ENCODE measurements at places on chromosomes 4 and X. TPM values are rescaled to one million over a fixed set of nuclear protein-coding genes. Genes with fewer than 3 reads are reported as not detected.
A peak's percentile ranks its signal among the peaks of the same experiment; 100 is the strongest.

DNA sequence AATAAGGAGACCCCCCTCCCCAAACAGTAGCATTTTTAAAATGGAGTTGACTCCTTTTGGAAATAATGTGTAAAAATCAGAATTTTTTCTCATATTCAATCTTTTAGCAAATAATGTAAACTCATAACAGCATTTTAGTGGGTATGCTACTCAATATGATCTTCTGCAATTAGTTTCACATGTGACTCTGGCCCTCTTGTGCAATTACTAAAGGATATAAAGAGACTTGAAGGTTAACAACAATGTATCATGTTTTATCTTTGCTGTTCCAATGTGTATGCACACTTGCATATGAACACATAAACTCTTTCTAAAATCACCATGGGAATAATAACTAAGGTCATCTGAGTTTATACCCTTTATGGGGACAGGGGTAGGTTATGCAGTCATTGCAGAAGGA, 39.9 kb upstream of the RXFP1 start:
- no peak for DNase-seq
- no peaks in the 10 kb centered on the region for H3K36me3 ChIP-seq
- no peak overlapping the region for H3K27ac ChIP-seq
- H3K4me3 ChIP-seq, result no peak overlapping the region

- H3K36me3 ChIP-seq, result no peaks in the 10 kb centered on the region
- peaks cover 3% of the 10 kb centered on the region for H3K27me3 ChIP-seq
- DNase-seq, result no peak
These were observed 31.2 kb downstream of the SLC2A9 start for GRCh38 chr4:9989918-9990635.

TAF7L gene
- 0.24 TPM for total RNA-seq

DNA sequence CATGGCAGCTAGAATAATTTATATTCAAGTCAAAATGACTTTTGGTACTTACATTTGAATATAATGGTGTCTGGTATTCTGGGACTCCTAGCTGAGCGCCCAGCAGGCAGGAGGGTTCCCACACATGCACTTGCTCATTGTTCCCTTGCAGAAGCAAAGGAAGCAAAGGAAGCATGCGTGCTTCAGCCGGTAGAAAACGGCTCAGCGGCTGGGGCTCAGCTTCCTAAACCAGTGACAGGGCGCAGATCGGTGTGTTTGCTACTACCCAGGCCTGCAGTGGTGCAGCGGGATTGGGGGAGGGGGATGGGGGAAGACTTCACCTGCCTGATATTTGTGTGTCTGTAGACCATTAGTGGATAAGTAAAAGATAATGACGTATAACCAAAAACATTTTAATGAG, 978.3 kb upstream of the TENM3 start:
- H3K27me3 ChIP-seq, result no peaks in the 10 kb centered on the region

SPIN4 gene
- 14.1 TPM for total RNA-seq

DNA sequence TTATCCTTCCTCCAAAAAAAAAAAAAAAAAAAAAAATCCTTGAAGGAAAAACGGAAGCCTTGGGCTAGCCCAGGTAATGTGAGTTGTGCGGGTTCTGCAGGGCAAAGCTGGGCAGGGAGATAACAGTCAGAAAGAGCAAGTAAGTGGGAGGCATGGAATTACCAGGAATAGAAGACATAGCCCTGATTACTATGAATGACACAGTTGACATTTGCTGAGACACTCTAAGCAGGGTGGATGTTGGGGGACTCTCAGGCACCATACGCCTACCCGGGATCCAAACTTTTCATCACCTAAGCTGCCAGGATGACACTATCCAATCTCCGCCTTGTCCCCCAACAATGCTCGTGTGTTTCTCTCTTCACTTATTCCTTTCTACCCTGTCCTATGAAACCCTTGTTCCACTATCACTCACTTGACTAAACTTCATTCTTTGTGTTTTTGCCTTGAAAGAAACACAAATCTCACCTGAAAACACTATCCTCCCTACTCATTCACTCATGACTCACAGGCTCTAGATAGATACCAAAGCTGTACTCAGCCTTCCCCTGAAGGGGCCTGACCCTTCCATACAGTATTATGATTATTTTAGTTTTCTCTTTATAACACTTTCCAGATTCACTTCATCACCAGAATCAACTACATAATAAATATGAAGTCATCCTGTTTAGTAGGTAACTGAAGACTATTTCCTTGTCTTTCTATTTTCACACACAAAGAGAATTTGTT, 158.4 kb downstream of the INPP4B start:
- H3K4me3 ChIP-seq, result no peak overlapping the region
- DNase-seq, result no peak
- H3K36me3 ChIP-seq, result no peaks in the 10 kb centered on the region
- no peaks in the 10 kb centered on the region for H3K27me3 ChIP-seq
- no peak overlapping the region for H3K27ac ChIP-seq

CCSER1 gene
- 4.1 TPM for total RNA-seq

CT47B1 gene
- not detected for total RNA-seq

DNA sequence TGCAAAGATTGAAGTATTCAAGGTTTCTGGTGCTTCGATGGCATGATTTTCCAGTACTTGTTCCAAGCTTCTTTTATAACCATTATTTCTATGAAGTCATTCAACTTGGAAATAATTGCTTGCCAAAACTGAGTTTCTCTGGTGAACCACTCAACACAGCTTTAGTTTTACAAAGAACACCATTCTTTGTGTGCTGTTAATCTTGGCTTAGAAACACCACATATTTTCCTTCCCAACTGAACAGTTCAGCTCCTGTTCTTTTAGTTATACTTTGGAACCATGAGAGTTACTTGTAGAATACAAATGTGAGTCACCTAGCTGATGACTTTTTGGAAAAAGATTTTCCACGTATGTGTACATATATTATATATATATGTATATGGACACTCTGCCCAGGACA, 32.7 kb downstream of the TMEM47 start:
- H3K4me3 ChIP-seq, result no peak overlapping the region
- no peaks in the 10 kb centered on the region for H3K4me1 ChIP-seq
- no peak overlapping the region for H3K27ac ChIP-seq
- no peak for DNase-seq

GRCh38 chr4:158282252-158282651, 72.0 kb downstream of the TMEM144 start:
- no peaks in the 10 kb centered on the region for H3K36me3 ChIP-seq
- H3K27me3 ChIP-seq, result no peaks in the 10 kb centered on the region
- H3K4me1 ChIP-seq, result peaks cover 4% of the 10 kb centered on the region
- no peak overlapping the region for H3K4me3 ChIP-seq
- no peak for DNase-seq

GRCh38 chr4:180665481-180665880, 1577.7 kb upstream of the TENM3 start:
- no peaks in the 10 kb centered on the region for H3K4me1 ChIP-seq
- H3K27me3 ChIP-seq, result no peaks in the 10 kb centered on the region
- H3K36me3 ChIP-seq, result no peaks in the 10 kb centered on the region
- no peak for DNase-seq

DNA sequence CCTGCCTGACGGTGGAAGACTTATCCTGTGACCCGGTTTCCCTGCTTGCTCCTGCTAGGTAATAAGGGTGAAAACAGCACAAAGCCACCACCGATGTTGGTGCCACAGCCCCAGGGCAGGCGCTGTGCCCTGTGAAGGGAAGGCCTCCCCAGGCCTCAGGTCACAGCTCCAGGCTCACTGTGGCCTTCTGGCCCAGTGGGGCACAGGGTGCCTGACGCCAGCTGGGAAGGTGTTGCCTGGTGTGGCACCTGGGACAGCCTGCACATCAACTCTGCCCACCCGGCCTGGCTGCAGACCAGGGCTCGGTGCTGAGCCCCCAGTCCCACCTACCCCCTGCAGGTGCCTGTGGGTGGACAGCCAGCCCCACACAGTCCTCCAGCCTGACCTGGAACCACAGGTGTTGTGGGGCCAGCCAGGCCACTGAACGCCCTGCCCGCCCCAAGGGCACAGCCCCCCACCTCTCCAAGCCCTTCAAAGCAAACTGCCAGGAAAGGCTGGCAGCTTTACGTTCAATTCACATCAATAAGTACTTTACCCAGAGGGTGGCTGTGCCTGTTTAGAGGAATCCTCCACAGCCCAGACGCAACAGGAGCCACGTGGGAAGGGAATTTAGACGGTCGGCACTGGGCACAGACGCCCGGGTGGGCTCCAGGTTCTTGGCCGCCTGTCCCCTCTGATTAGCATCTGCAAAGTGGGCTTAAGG, 54.3 kb downstream of the ZFYVE28 start:
- no peak overlapping the region for H3K4me3 ChIP-seq
- H3K4me1 ChIP-seq, result no peaks in the 10 kb centered on the region
- no peaks in the 10 kb centered on the region for H3K36me3 ChIP-seq
- no peak for DNase-seq
- peaks cover 5% of the 10 kb centered on the region for H3K27me3 ChIP-seq

- peak; percentile 19 for DNase-seq
- peaks cover 19% of the 10 kb centered on the region for H3K4me1 ChIP-seq
- no peaks in the 10 kb centered on the region for H3K27me3 ChIP-seq
- peak overlapping the region; percentile 44 for H3K27ac ChIP-seq
- H3K36me3 ChIP-seq, result no peaks in the 10 kb centered on the region
- H3K4me3 ChIP-seq, result no peak overlapping the region
These were observed 20.5 kb downstream of the PSMD10 start for GRCh38 chrX:108070891-108071290.

- peaks cover 21% of the 10 kb centered on the region for H3K27me3 ChIP-seq
- no peaks in the 10 kb centered on the region for H3K36me3 ChIP-seq
- no peak overlapping the region for H3K27ac ChIP-seq
- no peak for DNase-seq
- no peak overlapping the region for H3K4me3 ChIP-seq
These were observed 97.0 kb downstream of the ENPP6 start for GRCh38 chr4:184120549-184121127.

NUDT6 gene
- total RNA-seq, result 14.1 TPM

- DNase-seq, result peak; percentile 28
- peak overlapping the region; percentile 51 for H3K27ac ChIP-seq
- no peak overlapping the region for H3K4me3 ChIP-seq
- no peaks in the 10 kb centered on the region for H3K27me3 ChIP-seq
- H3K4me1 ChIP-seq, result peaks cover 14% of the 10 kb centered on the region
These were observed 34.1 kb downstream of the HTRA3 start for GRCh38 chr4:8303485-8304281.

- no peak overlapping the region for H3K27ac ChIP-seq
- H3K27me3 ChIP-seq, result no peaks in the 10 kb centered on the region
- H3K4me1 ChIP-seq, result no peaks in the 10 kb centered on the region
- H3K36me3 ChIP-seq, result no peaks in the 10 kb centered on the region
These were observed 87.6 kb upstream of the TSPAN7 start for GRCh38 chrX:38473701-38474100.

KIT gene
- total RNA-seq, result not detected

- peak within 1 kb of the TSS; percentile 96 for H3K27ac ChIP-seq
- peak within 1 kb of the TSS; percentile 98 for H3K4me3 ChIP-seq
- peaks cover 49% of the 10 kb centered on the region for H3K4me1 ChIP-seq
These were observed at the start of gene MSMO1 for GRCh38 chr4:165327211-165328100. MSMO1 (plus strand) TSS chr4:165327669; CDS start chr4:165333371, 5,702 bp downstream.

SORCS2 gene
- total RNA-seq, result 20.7 TPM

KIF4A gene
- 52.9 TPM for total RNA-seq

CLDN34 gene
- not detected for total RNA-seq

SATL1 gene
- not detected for total RNA-seq

- no peak overlapping the region for H3K27ac ChIP-seq
- no peak overlapping the region for H3K4me3 ChIP-seq
- no peaks in the 10 kb centered on the region for H3K4me1 ChIP-seq
- no peaks in the 10 kb centered on the region for H3K27me3 ChIP-seq
These were observed 65.3 kb upstream of the CCSER1 start for GRCh38 chr4:90061881-90062280.

GRCh38 chr4:147494301-147494700, 13.4 kb downstream of the EDNRA start:
- DNase-seq, result no peak
- no peaks in the 10 kb centered on the region for H3K27me3 ChIP-seq
- no peak overlapping the region for H3K27ac ChIP-seq
- no peak overlapping the region for H3K4me3 ChIP-seq
- H3K36me3 ChIP-seq, result no peaks in the 10 kb centered on the region
- H3K4me1 ChIP-seq, result peaks cover 10% of the 10 kb centered on the region

- no peaks in the 10 kb centered on the region for H3K36me3 ChIP-seq
- H3K27ac ChIP-seq, result no peak overlapping the region
- DNase-seq, result peak; percentile 34
- no peaks in the 10 kb centered on the region for H3K27me3 ChIP-seq
These were observed 30.3 kb downstream of the INPP4B start for GRCh38 chr4:142815834-142816233.

GRCh38 chrX:101749436-101749835, 89.8 kb upstream of the ARMCX2 start:
- H3K4me3 ChIP-seq, result no peak overlapping the region
- no peak overlapping the region for H3K27ac ChIP-seq
- no peaks in the 10 kb centered on the region for H3K27me3 ChIP-seq

NMU gene
- total RNA-seq, result 22.6 TPM

- DNase-seq, result no peak
- H3K4me1 ChIP-seq, result no peaks in the 10 kb centered on the region
- no peaks in the 10 kb centered on the region for H3K36me3 ChIP-seq
- H3K27ac ChIP-seq, result no peak overlapping the region
These were observed 233.4 kb downstream of the PPP4R3C start for GRCh38 chrX:27229721-27230120.

- no peaks in the 10 kb centered on the region for H3K27me3 ChIP-seq
- no peaks in the 10 kb centered on the region for H3K36me3 ChIP-seq
- no peak within 1 kb of the TSS for H3K27ac ChIP-seq
- peak; percentile 44 for DNase-seq
- H3K4me1 ChIP-seq, result 0 out of 2 replicates have a peak, but pooled peaks cover 5% of the 10 kb centered on the region
- peak within 1 kb of the TSS; percentile 67 for H3K4me3 ChIP-seq
These were observed at the start of gene AADAT for GRCh38 chr4:170089668-170090351. AADAT (minus strand) TSS chr4:170089956; CDS start chr4:170089690, 266 bp downstream.

PI4K2B gene
- 19.3 TPM for total RNA-seq

DNA sequence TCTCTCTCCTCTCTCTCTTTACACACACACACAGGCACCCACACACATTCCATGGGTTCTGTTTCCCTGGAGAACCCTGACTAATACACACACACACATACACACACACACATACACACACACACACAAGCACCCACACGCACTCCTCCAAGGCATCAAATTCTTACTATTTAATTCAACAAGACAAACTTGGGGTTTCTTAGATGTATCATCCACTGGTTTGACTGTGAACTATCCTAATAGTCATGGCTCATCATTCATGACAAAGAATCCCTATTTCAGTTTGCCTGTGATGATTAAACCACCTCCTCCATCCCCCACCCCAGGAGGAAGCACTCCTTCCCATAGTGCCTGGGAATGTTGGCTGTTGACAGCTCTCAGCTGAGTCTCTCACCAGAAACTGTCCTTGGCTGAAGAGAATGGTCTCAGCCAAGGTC, 98.2 kb downstream of the USP46 start:
- no peaks in the 10 kb centered on the region for H3K36me3 ChIP-seq
- no peak overlapping the region for H3K27ac ChIP-seq
- no peaks in the 10 kb centered on the region for H3K27me3 ChIP-seq

PCDH18 gene
- 0.40 TPM for total RNA-seq

IQCM gene
- total RNA-seq, result not detected

GNRHR gene
- not detected for total RNA-seq

GRCh38 chr4:77762531-77762930, 56.6 kb downstream of the CNOT6L start:
- H3K27ac ChIP-seq, result no peak overlapping the region
- H3K27me3 ChIP-seq, result no peaks in the 10 kb centered on the region
- no peaks in the 10 kb centered on the region for H3K4me1 ChIP-seq

IRS4 gene
- total RNA-seq, result not detected

SLC10A3 gene
- total RNA-seq, result 54.9 TPM

RS1 gene
- total RNA-seq, result not detected
